ENCODE measurements at places on chromosomes 5 and 9. TPM values are rescaled to one million over a fixed set of nuclear protein-coding genes. Genes with fewer than 3 reads are reported as not detected.

TMEM252 gene
- 0.69 TPM for total RNA-seq

OR1J2 gene
- not detected for total RNA-seq

SYK gene
- total RNA-seq, result 6.7 TPM

ADAM19 gene
- total RNA-seq, result 11.3 TPM

KIF12 gene
- 3.8 TPM for total RNA-seq

F12 gene
- total RNA-seq, result not detected

RAD50 gene
- total RNA-seq, result 50.0 TPM

HTR4 gene
- not detected for total RNA-seq

GALNT12 gene
- 2.5 TPM for total RNA-seq

IQGAP2 gene
- 9.7 TPM for total RNA-seq

TNC gene
- total RNA-seq, result 79.7 TPM

LSM11 gene
- 9.5 TPM for total RNA-seq

SGCD gene
- 7.1 TPM for total RNA-seq

DNA sequence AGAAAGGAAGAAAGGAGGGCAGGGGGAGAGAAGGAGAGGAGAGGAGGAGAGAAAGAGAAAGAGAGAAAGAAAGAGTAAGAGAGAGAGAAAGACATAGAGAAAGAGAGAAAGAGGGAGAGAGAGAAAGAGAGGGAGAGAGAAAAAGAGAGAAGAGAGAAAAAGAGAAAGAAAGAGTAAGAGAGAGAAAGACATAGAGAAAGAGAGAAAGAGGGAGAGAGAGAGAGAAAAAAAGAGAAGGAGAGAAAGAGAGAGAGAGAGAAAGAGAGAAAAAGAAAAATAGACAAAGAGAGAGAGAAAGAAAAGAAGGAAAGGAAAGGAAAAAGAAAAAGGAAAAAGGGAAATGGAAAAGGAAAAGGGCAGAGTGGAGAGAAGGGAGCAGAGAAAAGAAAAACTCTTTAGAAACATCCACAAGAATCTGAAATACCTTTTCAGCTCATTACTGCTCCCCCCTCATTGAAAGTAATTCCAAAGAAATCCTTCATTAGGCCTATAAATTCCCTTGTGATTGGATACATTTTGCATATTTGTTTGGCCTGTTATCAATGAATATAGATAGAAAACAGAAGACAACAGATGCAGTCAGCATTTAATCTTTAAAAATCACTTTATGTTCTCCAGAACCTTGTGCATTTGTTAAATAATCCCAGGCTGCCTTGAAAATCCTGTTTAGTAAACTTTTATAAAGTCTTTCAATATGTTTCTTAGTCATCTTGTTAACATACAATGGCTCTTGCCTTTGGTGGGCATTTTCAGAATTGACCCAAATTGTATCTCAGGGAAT lies 411.5 kb downstream of the NFIB start:
- no peak for DNase-seq

- no peak for DNase-seq
Measured at GRCh38 chr5:55363856-55364255, 56.1 kb downstream of the MTREX start.

DNA sequence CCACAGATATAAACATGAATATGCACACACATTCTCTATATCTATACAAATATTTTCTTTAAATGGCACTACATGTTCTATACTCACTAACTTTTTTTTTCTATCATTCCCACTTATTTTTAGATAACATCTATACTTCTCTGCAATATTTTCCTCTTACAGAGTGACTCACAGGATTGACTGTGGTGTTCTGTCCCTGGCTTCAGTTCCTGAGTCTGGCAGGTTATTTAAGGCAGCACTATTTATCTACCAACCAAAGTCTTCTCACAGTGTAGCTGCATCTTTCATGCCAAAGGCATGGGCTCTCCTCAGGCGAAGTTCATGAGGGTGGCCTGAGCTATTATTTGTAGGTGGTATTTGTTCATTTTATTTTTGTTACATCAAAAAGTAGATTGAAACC lies 409.0 kb downstream of the PRR16 start:
- DNase-seq, result no peak

DNA sequence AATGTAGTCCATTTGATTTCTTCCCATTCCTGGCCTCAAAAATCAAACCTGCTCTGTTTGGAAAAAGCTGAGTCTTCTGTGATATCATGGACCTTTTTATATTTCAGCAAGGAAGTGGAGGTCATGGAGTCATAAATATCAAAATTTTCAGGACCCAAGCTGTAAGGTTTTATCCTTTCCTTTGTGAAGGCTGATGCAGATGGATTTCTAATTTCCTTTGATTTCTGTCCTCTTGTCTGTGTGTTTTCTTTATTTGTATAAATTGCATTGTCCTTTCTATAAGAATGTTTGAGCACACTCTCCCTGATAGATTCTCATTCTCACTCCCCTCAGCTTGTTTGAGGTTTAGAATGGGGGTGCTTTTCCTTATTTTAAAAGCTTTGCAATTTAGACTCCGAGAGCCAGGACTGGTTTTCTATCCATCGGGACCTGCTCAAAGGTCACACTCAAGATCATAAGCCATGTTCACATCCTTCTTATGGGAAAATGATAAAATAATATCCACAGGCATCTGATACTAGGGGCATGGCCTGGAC lies 127.4 kb upstream of the TMEM161B start:
- no peak for DNase-seq

DNA sequence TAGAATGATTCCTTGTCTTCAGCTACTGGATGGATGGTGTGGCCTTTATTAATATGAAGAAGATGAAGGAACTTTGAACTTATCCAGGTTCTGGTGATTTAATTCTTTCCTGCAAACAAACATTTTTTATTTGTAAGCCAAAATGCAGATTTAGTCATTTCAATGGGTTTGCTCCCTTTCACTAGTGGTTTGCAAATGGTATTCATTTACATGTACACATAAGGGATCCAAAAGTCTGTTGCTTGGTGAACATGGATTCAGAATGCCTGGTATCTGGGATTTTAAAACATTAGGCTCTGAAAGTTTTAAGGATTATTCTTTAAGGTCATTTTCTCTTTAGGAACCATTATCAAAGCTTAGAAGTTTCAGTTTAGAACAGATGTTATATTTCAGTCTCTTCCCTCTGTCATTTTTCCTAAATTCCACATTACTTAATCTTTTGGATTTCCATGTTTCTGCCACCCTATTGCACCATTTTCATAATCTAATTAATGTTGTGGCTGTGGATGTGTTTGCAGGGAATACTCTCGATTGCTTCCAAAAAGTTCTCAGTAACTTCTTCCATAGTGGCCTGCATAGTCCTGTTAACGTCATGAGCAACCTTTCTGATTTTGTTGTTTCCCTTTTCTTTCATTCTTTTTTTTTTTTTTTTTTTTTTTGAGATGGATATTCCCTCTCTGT lies 10.1 kb downstream of the TTC1 start:
- DNase-seq, result no peak

- DNase-seq, result no peak
Measured at GRCh38 chr5:14870337-14871213, 1.0 kb downstream of the ANKH start.

DNA sequence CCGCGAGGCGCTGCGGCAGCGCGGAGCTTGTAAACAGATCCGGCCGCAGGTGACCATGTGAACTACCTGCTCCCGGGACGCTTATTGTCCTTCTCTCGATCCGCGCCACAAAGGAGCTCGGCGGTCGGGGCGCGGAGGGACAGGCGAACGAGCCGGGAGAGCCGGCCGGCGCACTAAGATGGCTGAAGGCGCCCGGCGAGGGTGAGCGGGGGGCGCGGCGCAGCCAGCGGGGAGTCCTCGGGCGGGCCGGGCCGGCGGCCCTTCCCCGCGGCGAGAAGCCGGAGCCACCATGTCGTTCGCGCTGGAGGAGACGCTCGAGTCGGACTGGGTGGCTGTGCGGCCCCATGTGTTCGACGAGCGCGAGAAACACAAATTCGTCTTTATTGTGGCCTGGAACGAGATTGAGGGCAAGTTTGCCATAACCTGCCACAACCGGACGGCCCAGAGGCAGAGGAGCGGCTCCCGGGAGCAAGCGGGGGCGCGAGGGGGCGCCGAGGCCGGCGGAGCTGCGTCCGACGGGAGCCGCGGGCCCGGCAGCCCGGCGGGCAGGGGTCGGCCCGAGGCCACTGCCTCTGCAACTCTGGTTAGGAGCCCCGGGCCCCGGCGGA lies 535 bp downstream of the JMY start:
- DNase-seq, result no peak

GRCh38 chr5:134432174-134432573 lies 20.5 kb upstream of the CDKN2AIPNL start:
- DNase-seq, result no peak

DNA sequence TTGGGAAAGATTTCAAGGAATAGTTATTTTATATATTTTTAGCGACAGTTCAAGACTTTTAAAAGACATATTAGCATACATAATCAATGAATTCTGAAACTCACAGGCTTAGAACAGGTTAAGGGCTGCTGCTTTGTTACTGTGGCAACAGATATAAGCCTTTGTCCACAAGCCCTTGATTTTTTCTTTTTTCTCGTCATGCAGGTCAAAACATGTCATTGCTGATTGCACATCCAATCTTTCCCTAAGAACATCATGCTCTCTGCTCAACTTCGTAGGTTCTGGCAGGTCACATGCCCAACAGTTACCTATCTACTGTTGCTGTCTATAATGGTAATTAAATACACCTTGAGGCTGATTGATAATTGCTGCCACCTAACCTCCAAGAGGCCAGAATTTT lies 172.5 kb upstream of the PTPRD start:
- DNase-seq, result no peak

- no peak for DNase-seq
Measured at GRCh38 chr5:53008751-53009150, 19.6 kb downstream of the ITGA2 start.

GRCh38 chr9:119091074-119091473 lies 278.2 kb downstream of the BRINP1 start:
- DNase-seq, result no peak

- no peak for DNase-seq
Measured at GRCh38 chr5:115181757-115182156, 12.0 kb upstream of the TRIM36 start.

DNA sequence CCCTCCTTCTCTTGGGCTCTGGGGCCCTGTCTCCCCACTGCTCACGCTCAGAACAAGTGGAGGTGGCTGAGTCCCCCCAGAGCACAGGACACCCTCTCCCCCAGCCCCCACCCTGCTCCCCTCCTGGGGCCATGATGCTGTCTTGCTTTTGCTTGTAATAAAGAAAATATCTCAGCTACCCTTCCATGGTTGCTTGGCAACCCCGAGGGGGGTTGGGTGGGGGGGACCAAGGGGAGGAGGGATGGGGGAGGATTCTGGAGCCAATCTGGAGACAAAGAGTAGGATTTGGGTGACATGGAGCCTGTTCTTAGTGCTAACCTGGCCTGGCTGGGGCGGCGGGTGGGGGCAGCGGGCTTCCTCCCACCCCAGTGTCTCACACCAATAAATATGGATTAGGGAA lies 16.1 kb upstream of the CERCAM start:
- DNase-seq, result no peak

DNA sequence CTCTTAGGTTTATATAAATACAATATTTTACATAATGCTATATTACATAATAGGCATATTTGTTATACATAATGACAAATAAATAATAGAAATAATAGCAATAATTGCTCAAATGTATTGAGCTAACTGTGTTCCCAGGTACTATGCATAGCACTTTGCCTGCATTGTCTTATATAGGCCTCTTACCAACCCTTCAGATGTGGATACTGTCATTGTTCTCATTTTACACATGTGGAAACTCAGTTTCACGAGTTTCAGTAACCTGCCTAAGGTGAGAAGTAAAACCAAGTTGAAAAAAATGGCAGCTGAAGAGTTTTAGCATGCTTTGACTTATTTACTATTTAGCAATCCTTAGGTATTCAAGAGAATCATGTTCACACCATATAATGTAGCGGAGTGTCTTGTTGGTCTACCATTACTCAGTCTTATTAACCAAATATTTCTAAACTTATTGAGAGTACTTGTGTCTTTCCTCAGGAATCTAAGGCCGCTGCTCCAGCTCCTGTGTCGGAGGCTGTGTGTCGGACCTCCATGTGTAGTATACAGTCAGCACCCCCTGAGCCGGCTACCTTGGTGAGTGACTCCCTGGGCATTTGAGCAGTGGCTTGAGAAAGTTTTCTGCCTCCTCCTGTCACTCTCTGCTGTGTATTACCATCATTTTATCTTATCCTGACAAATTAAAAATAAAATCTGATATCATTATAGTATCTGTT lies 57.5 kb downstream of the ERAP1 start:
- DNase-seq, result no peak

DNA sequence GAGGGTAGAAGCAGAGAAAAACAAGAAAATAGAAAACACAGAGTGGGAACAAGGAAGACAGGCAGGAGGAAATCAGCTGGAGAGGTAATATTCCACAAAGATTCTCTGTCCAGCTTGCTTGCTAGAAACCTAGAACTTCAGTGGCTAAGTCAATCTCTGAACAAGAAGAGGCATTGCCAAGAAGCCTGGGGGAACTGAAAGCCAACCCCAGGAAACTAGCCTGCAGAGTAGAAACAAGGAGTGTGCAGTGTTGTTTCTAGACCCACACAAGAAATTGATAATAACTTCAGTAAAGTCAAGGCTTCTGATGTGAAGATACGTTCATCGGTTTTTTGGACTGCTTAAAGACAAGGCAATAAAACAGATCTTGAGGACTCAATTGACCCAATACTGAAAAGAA lies 234.5 kb upstream of the MAP3K1 start:
- DNase-seq, result no peak

- no peak for DNase-seq
Measured at GRCh38 chr5:168135897-168136296, 155.5 kb upstream of the WWC1 start.

GRCh38 chr9:14346231-14346791 lies 32.4 kb upstream of the NFIB start:
- no peak for DNase-seq

DNA sequence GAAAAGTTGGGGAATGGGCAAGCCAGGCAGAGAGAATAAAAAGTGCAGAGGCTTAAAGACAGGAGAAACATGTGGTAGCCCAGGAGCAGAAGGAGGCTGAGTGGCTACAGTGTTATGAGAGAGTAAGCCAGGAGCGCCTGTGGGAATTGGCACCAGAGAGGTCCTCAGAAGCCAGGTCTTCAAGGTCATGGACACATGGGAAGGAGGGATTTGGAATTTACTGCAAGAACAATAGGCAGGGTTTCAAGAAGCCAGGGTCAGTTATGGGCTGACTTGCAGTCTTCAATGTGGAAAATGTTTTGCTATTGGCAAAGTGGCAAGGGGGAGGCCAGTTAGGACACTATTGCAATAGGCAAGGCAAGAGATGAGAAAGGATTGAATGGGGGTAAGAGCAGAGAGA lies 29.3 kb downstream of the ERAP1 start:
- no peak for DNase-seq

DNA sequence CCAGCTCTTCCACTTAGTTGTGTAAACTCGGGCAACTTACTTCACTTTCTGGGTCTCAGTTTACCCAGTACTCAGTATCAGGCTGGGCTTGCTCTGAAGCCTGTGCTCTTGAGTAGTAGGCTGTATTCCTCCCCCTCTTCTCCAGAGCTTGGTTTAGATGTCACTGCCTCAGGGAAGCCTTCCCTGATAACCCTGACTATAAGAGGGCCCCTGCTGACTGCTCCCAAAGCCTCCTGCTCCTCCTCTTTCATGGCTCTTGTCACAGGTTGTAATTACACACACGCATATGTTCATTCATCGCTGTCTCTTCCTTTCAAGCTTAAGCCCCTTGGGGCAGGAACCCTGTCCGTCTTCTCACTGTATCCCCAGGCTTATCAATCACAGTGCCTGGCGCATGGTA lies 140.2 kb downstream of the RGS3 start:
- DNase-seq, result no peak

- no peak for DNase-seq
Measured at GRCh38 chr9:90053027-90053426, 448.2 kb downstream of the GADD45G start.
